NAMALWA (cell line): ENCODE measurements at places on chromosomes 13 and 19.

DNA sequence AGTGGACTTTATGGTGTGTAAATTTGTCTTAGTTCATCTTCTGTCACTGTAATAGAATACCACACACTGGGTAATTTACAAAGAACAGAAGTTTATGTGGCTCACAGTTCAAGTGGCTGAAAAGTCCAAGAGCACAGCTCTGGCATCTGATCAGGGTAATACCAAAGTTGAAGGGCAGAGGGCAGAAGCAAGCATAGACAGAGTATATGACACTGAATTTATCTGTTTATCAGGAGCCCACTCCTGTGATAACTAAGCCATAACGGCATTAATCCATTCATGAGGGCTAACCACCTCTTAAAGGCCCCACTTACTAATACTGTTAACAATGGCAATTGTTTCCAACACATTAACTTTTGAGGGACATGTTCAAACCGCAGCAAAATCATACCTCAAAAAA, 4.0 kb upstream of the RFXAP start:
- DNase-seq = peak; percentile 64

DNA sequence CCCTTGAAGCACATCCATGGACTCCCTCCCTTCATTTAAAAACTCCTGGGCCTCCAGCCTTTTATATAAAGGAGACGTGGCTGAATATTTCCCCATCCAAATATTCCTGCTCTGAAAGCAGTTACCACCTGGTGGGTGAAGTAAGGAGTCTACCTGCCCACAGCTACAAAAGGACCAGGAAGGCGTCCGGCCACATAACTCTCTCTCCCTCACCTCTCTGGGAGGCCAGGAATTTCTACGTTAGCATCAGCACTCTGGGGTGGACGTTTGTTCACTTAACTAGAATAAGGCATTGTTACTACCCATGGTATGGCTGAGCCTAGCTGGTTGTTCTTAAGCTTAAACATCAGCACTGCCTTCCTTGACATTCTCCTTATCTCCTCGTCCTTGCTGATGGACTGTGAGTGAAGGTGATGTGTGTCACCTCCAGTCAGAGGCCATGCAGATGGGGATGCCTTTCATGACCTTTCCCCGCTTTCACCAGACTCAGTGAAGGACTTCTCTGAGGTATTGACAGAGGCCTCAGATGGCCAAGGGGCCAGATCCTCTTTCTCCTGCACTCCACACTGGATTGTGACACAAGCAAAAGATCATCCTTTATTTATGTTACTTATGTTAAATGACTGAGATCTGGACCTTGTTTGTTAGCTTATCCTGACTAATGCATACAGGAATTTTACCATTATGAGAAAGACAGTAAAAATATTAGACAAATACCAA, 22.2 kb upstream of the KPNA3 start:
- no peak for DNase-seq

DNA sequence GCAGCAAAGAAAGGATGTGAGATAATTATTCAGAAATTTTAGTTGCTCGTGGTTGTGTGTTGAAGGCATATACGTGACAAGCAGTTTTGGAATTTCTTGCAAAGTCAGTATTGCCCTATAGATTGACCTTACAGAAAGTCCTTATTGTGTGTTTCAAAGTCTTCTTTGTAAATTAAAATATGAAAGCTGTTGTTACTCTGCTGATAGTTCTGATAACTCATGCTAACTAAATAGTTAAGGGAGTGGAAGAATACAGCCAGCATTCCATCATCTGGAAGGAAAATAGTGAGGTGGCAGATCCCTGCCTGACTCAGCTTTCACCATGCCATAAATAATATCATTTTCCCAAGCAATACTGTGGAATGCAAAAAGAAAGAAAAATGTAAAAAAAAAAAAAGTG, 27.2 kb downstream of the WASF3 start:
- DNase-seq = no peak

GRCh38 chr13:114269281-114269770, 12.1 kb upstream of the UPF3A start:
- DNase-seq = no peak

GRCh38 chr19:42006569-42006968, 12.5 kb upstream of the ATP1A3 start:
- DNase-seq = no peak

DNA sequence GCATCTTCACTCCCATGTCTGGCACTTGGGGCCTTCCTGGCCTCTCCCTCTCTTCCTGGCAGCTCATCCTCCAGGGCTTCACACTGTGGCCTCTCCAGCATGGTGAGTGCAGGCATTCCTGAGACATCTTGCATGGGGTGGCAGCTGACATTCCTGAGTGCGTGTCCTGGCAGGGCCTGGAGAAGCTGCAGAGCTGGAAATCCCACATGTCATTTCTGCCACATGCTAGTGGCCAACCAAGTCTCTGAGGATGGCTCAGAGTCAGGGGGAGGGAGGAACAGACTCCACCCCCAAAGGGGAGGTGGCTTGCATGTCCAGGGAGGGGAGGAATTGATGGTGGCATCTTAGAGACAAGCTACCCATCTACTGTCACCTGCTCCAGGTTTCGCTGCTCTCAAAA, 41.6 kb upstream of the AMER2 start:
- DNase-seq = no peak

DNA sequence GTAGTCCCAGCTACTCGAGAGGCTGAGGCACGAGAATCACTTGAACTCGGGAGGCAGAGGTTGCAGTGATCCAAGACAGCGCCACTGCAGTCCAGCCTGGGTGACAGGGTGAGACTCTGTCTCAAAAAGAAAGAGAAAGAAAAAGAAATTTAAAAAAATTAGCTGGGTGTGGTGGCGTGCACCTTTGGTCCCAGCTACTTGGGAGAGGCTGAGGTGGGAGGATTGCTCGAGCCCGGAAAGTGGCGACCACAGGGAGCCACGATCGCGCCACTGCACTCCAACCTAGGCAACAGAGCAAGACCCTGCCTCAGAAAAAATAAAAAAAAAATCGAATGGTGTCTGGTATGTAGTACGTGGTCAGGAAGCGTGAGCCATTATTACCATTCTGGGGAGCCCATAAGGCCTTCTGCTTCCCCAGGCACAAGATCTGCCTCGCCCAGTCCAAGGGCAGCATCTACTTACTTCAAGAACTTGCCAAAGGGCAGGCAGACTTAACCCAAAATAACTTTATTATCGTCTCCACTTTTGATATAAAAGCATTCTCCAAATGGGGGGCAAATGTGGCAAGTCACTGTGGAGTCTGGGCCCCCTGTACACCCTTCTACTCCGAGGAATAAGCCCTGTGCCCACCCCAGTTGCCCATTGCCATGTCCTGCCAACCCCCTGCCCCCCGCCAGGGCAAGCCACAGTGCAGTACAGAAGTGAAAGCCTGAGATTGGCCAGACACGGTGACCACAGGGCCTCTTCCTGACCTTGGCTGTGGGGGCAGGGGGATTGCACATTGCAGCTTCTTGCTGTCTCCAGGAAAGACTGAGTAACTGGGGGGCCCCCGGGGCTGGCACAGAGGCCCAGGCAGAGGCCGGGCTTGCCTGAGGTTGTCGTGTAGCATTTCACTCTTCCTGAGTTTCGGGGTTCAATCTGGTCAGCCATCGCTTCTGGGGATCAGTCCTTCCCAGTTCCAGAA, 12.6 kb downstream of the CCL25 start:
- DNase-seq = no peak

DNA sequence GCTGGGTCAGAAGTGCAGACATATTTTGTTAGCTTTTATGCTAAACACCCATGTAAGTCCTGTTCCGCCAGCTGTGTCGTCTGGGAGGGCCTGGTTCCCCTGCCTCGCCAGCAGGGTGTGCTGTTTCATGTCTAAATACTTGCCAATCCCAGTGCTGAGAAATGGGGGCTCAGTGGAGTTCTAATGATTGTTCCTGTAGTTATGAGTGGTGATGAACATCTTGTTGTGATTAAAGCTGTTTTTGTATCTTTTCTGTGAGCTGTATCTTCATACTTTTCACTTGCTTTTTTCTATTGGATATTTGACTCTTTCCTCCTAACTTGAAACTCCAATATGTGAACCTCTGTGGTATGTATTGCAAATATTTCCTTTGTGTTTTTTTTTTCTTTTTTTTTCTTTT, 32.7 kb downstream of the KDM4B start:
- peak; percentile 73 for DNase-seq

- DNase-seq = no peak
Measured at GRCh38 chr13:97191615-97192014, 30.5 kb upstream of the MBNL2 start.

GRCh38 chr19:13098277-13099072, 4.2 kb downstream of the LYL1 start:
- DNase-seq = no peak

DNA sequence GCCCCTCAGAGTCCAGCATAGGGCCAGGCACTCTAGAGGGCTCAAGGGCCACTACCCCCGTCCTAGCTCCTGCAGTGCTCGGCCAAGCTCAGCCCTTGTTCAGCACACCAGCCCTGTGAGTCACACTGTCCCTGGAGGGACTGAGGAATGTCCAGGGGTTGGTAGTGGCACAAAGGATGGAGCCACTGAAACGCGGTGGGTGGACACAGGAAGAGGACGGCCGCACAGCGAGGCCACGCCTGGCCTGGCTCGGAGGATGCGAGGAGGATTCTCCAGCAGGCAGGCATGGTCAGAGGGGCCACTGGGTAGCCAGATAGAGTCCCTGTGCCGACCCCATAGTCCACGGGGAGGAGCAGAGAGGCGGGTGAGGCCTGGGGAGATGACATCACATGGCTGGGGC, 45.7 kb downstream of the C1QTNF9 start:
- DNase-seq = no peak

- DNase-seq = no peak
Measured at GRCh38 chr13:100619940-100620339, 31.4 kb upstream of the GGACT start.

DNA sequence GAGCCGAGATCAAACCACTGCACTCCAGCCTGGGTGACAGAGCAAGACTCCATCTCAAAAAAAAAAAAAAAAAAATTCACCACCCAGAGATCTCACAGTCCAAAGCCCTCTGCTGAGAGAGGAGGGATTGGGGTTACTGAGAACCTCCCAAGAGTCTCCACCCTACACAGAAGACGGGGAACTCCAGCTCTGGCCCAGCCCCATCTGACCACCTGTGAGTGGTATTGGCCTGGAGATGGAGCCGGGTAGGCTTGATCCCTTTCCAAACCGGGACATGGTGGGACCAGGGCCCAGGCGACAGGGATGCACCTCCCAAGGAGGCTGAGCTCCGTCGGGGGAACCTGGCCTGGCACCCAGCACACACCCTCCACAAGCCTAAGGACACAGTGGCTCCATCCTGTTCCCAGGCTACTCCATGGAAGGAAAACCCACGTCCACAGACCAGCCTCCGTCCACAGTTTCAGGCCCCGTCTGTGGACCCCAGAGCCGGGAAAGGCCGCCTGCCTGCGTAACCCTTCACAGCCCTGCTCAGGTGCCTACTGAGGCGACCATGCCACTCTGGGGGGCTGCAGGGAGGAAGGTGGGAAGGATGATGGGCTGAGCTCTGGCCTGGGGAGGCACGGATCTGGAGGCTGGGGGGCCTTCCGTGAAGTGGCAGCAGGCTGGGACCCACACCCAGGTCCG, 1.8 kb downstream of the TMEM259 start:
- no peak for DNase-seq

DNA sequence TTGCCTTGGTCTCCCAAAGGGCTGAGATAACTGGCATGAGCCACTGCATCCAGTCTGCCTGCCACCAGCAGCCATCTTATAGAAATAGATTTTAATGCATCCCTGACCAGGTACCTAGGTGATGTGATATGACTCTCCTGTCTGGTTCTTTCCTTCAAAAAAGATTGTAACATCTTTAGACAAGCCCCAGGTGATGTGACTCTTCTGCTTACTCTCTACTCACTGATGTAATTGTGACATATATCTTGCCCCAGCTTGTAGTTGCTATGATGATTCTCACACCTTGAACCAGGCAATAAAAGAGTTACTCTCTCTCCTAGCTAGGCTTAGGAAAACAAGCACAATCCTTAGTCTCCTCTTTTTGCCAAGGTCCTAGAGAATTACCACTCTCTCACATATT, 30.6 kb upstream of the ZNF681 start:
- no peak for DNase-seq

- DNase-seq = no peak
Measured at GRCh38 chr13:60629158-60629557, 232.1 kb downstream of the TDRD3 start.

DNA sequence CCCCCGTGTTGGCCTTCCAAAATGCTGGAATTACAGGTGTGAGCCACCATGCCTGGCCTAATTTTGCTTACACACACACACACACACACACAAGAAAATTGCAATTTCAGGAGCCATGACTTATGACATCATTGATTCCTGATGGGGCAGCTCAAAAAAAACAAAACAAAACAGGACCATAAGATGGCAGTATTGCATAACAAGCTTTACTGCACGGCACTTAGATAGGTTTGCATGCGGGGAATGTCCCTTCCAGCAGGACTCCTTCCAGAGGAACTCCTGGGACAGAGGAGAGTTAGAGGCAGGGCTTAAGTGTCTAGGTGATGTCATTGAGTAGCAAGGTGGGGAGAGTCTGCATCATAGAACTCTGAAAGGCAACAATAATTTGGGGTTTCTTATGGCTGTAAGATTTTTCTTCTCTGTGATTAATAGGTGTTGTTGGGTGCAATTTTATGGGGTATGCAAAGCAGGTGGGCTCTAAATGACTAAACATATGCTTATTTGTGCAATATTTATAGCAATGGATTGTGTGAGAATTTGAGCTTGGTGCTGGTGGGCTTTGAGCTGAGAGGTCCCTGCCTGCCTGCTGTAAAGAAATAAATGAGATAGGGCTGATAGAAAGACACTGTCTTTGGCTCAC, 9.0 kb upstream of the ACSBG2 start:
- peak; percentile 81 for DNase-seq

- no peak for DNase-seq
Measured at GRCh38 chr19:15381864-15382263, 2.3 kb upstream of the AKAP8 start.

GRCh38 chr13:21538753-21539152, 65.2 kb downstream of the MICU2 start:
- DNase-seq = no peak

GRCh38 chr19:27796073-27796472, 1416.9 kb downstream of the UQCRFS1 start:
- DNase-seq = no peak

DNA sequence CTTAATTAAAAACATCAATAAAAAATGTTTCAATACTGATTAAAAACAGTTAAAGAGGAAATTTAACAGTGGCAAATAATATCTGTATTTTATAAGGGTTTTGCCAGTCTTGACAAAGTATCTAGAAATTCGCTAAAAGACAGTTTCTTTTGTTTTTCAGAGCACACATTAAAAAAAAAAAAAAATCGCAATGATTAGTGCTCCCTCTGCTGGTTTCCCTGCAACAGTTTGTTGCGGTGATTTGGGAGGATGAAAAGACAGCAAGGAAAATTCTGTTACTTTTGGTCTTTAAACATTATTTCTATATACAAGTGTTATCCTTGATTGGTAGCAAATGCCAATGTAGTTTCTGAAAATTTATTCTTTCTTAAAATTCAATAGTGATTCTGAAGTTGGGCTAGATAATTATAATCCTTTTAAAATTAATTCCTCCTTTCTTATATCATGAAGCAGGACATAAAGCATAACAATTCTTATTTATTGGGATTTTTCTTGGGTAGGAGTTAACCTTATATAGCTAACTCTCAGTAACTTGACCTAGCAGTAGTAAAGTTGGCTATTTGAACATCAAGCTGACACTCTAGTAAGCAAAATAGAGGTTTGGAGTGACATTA, 23.1 kb upstream of the SPRY2 start:
- peak; percentile 46 for DNase-seq
